ENCODE measurements at places on chromosomes 6 and 20. TPM values are rescaled to one million over a fixed set of nuclear protein-coding genes. Genes with fewer than 3 reads are reported as not detected.

The SEMG1 gene
- not detected for total RNA-seq

- H3K27me3 ChIP-seq = no peaks in the 10 kb centered on the region
- no peak for DNase-seq
- no peak overlapping the region for H3K27ac ChIP-seq
- H3K4me3 ChIP-seq = no peak overlapping the region
Measured at GRCh38 chr6:13307508-13307995, 20.8 kb downstream of the TBC1D7 start.

The LIN28B gene
- total RNA-seq = not detected

DNA sequence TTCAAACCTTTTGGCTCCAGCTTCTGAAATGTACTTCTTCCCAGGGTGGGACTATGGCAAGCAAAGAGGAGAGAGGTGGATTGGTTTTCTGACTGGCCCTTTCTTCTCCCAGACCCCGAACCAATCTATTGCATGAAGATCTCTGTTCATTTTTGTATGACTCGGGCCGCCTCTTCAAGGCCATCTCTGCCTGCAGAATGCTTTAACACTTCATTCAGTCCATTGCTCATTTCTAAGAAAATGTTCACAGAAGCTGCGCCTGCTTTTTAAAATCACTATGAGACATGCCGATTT, 1.6 kb downstream of the VGLL2 start:
- peaks cover 15% of the 10 kb centered on the region for H3K4me1 ChIP-seq
- peaks cover 2% of the 10 kb centered on the region for H3K36me3 ChIP-seq
- no peak for DNase-seq
- peaks cover 81% of the 10 kb centered on the region for H3K27me3 ChIP-seq

GRCh38 chr6:73382462-73383113, 12.0 kb upstream of the DDX43 start:
- no peak overlapping the region for H3K4me3 ChIP-seq
- H3K27ac ChIP-seq = no peak overlapping the region
- H3K36me3 ChIP-seq = no peaks in the 10 kb centered on the region
- H3K4me1 ChIP-seq = no peaks in the 10 kb centered on the region
- DNase-seq = no peak
